ENCODE measurements at places on chromosomes 5 and 9.

DNA sequence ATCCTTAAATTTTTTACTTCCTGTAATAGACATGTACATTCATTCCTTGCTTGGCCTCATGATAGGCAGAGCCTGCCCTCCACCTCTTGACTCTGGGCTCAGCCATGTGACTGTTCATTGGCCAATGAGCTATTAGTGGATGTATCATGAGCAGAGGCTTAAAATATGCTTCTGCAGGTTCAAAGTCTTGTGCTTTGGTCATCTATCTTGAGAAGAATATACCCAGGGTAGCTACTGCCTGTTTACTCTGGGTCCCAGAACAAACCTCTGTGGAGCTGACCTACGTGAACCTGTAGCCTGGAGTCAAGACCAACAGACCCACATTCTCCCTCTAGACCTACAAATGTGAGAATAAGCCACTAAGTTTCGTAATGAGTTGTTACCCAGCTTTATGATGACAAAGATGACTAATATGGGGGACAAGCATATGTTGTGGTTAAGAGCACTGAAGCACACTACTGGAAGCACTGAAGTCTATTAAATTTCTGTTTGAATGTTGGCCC is 244.4 kb downstream of the MAST4 start:
- DNase-seq: no peak

GRCh38 chr9:14440062-14440461 is 126.1 kb upstream of the NFIB start:
- DNase-seq: no peak

- DNase-seq: no peak
Measured at GRCh38 chr9:100477241-100477640, 4.3 kb downstream of the TMEFF1 start.

GRCh38 chr9:135083831-135084230 is 3.6 kb upstream of the OLFM1 start:
- DNase-seq: no peak
